ENCODE measurements at places on chromosomes 3 and 15. TPM values are rescaled to one million over a fixed set of nuclear protein-coding genes. Genes with fewer than 3 reads are reported as not detected.
A peak's percentile ranks its signal among the peaks of the same experiment; 100 is the strongest.

DNA sequence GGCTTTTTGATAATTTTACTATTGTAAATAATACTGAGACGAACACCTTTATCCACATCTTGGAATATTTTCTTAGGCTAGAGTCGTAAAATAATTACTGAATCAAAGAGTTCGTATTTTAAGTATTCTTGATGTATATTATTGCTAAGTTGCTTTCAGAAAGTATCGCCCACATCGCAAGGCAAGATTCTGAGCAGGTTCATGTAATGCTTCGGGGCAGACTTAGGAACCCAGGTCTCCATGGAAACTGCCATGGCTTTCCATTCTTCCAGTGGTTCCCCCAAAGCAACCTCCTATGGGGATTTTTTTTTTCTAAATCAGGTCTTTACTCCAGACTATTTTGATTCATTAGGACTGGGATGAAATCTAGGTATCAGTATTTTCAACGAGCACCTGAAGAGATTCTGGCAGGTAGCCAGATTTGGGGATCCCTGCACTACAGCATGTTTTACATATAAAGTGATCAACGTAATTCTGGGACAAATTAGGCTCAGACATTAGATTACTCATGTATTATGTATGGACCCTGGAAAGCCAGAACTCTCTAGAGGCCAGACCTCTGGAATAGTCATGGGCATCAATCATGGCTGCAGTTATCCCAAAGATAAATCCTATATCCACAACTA, 86.5 kb downstream of the B3GNT5 start:
- no peak overlapping the region for H3K4me3 ChIP-seq
- H3K4me1 ChIP-seq: no peaks in the 10 kb centered on the region
- H3K27ac ChIP-seq: no peak overlapping the region
- no peak for DNase-seq
- H3K27me3 ChIP-seq: no peaks in the 10 kb centered on the region

- no peaks in the 10 kb centered on the region for H3K27me3 ChIP-seq
- no peak for DNase-seq
- no peaks in the 10 kb centered on the region for H3K4me1 ChIP-seq
- H3K4me3 ChIP-seq: no peak overlapping the region
- H3K27ac ChIP-seq: no peak overlapping the region
- no peaks in the 10 kb centered on the region for H3K36me3 ChIP-seq
Observed at GRCh38 chr3:31086698-31087097, 192.2 kb upstream of the GADL1 start.

GRCh38 chr3:34218706-34219385, 420.4 kb downstream of the PDCD6IP start:
- no peak overlapping the region for H3K27ac ChIP-seq
- no peak for DNase-seq
- H3K36me3 ChIP-seq: no peaks in the 10 kb centered on the region
- H3K4me3 ChIP-seq: no peak overlapping the region

MAGEL2 gene
- 0.03 TPM for polyA plus RNA-seq

GRCh38 chr3:126152901-126153694, 27.3 kb downstream of the ALDH1L1 start:
- H3K27ac ChIP-seq: no peak overlapping the region
- no peaks in the 10 kb centered on the region for H3K36me3 ChIP-seq
- H3K4me1 ChIP-seq: no peaks in the 10 kb centered on the region
- DNase-seq: no peak
- H3K27me3 ChIP-seq: peaks cover 9% of the 10 kb centered on the region

DNA sequence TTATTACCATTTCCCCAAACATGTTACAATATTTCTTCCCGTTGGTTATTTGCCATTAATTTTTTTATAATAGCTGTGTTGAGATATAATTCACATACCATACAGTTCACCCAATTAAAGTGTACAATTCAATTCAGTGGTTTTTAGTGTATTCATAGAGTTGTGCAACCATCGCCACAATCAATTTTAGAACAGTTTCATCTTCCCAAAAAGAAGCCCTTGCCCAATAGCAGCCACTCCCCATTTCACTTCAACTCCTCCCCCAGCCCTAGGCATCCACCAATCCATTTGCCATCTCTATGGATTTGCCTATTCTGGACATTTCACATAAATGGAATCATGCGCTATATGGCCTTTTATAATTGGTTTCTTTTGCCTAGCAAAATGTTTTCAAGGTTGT, 225.1 kb downstream of the EPHB1 start:
- H3K4me1 ChIP-seq: no peaks in the 10 kb centered on the region
- H3K27me3 ChIP-seq: no peaks in the 10 kb centered on the region
- H3K27ac ChIP-seq: no peak overlapping the region

MTHFS gene
- 21.1 TPM for polyA plus RNA-seq

DNA sequence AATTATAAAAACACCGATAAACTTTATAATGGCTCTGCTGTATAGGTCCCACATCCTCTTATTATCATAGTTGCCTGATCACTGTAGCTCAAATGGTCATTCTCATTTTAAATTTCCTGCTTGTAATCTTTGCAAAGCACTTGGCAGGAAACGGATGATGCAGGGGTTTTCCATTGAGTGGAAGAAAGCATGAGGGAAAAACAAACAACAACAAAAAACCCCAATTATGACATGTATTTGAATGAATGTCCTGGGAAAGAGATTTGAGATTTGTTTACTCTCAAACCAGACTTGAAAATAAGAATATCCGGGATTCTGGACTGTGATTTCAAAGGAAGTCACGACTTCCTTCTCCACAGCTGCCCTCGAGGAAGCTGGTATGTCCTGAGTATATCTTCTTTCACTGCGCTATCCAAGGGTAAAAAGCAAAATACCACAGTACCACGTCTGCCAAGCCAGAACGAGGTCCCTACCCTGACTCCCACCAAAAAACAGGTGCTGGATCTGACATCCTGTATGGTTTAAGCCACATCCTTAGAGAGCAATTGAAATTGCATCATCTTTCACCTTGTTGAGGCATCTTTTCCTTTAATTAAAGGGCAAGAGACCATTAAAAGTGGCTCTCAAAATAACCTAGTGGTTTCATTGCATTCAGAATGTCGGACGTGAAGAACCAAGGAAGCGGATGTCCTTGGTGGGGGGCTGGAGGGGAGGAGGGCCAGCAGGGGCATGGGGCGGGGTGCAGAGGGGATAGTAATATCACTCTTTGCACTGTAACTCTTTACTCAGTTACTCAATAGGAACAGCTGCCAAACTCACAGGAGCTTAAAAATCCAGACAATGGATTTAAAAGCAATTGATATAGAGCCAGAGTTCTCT, 13.5 kb upstream of the TIPIN start:
- no peak for DNase-seq
- no peak overlapping the region for H3K27ac ChIP-seq
- no peak overlapping the region for H3K4me3 ChIP-seq
- no peaks in the 10 kb centered on the region for H3K4me1 ChIP-seq
- no peaks in the 10 kb centered on the region for H3K27me3 ChIP-seq

OSBPL10 gene
- 0.12 TPM for polyA plus RNA-seq

FILIP1L gene
- 26.8 TPM for polyA plus RNA-seq

GRCh38 chr3:110946810-110947209, 124.8 kb upstream of the NECTIN3 start:
- no peak overlapping the region for H3K27ac ChIP-seq
- H3K36me3 ChIP-seq: no peaks in the 10 kb centered on the region
- H3K4me3 ChIP-seq: no peak overlapping the region

RHCG gene
- polyA plus RNA-seq: not detected

DNA sequence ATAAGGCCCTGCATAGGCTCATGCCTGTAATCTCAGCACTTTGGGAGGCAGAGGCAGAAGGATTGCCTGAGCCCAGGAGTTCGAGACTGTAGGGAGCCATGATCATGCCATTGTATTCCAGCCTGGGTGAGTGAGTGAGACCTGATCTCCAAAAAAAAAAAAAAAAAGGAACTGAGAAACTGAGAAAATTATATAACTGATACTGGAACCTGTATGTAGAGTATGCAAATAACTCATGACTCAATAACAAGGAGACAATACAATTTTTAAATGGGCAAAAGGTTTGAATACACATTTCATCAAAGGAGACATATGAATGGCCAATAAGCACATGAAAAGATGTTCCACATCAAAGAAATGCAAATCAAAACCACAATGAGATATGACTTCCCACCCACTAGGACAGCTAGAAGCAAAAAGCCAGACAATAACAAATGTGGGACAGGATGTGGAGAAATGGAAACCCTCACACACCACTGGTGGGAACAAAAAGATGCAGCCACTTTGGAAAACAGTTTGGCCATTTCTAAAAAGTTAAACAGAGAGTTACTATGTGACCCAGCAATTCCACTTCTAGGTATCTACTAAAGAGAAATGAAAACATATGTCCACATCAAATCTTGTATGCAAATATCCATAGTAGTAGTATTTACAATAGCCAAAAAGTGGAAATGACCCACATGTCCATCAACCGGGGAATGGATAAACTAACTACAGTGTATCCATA, 70.7 kb downstream of the IQSEC1 start:
- H3K36me3 ChIP-seq: no peaks in the 10 kb centered on the region
- no peak for DNase-seq
- no peak overlapping the region for H3K27ac ChIP-seq
- H3K4me1 ChIP-seq: peaks cover 19% of the 10 kb centered on the region

ZDHHC23 gene
- polyA plus RNA-seq: 3.7 TPM

DNA sequence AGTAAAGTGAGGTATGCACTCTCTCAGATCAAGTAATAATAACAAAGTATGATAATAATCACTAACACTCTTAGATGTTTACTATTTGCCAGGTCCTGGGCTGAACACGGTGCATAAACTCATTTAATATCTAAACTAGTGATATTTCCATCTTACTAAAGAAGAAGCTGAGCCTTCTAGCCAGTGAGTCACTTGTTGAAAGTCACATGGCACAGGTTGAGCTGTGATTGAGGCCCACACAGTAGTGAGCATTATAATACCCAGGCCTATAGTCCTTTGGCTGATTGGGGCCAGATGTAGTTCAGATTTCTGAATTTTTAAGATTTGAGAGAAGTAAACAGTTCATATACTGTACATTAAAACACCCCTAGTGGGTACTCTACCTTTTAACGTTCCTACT, 93.2 kb upstream of the CCDC80 start:
- H3K4me1 ChIP-seq: no peaks in the 10 kb centered on the region
- no peaks in the 10 kb centered on the region for H3K27me3 ChIP-seq
- H3K36me3 ChIP-seq: no peaks in the 10 kb centered on the region
- no peak for DNase-seq
- no peak overlapping the region for H3K4me3 ChIP-seq
- no peak overlapping the region for H3K27ac ChIP-seq

- no peak overlapping the region for H3K4me3 ChIP-seq
- H3K4me1 ChIP-seq: no peaks in the 10 kb centered on the region
- no peaks in the 10 kb centered on the region for H3K27me3 ChIP-seq
- no peak for DNase-seq
- H3K27ac ChIP-seq: no peak overlapping the region
Observed at GRCh38 chr3:80391573-80391972, 623.8 kb upstream of the ROBO1 start.

DNA sequence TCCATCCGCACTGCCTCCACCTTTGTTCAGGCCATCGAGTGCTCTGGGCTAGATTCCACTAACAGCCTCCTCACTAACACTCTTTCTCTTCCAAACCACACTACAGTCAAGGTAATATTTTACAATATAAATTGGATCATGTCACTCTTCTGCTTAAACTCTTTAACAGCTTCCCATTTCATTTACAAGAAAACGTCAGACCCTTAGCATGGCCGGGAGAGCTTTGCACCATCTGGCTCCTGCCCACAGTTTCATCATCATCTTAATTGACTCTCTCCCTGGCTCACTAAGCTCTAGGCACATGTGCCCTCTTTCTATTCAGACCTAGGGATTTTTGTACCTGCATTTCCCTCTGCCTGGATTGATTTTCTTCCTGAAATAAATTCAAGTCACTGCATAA, 354.7 kb downstream of the FGF12 start:
- no peak overlapping the region for H3K27ac ChIP-seq
- no peaks in the 10 kb centered on the region for H3K27me3 ChIP-seq
- no peaks in the 10 kb centered on the region for H3K36me3 ChIP-seq
- H3K4me3 ChIP-seq: no peak overlapping the region
- DNase-seq: no peak

DNA sequence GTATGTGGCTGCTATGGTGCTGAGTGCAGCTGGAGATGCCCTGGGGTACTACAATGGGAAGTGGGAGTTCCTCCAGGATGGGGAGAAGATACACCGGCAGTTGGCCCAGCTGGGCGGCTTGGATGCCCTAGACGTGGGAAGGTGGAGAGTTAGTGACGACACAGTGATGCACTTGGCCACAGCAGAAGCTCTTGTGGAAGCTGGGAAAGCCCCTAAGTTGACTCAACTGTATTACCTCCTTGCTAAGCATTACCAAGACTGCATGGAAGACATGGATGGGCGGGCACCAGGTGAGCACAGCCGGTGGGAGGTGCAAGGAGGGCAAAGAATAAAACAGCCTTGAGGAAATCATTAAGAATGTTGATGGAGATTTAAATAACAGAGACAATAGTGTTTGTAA, 2.9 kb downstream of the ADPRH start:
- no peak overlapping the region for H3K27ac ChIP-seq
- no peak overlapping the region for H3K4me3 ChIP-seq
- no peaks in the 10 kb centered on the region for H3K27me3 ChIP-seq
- no peak for DNase-seq
- no peaks in the 10 kb centered on the region for H3K36me3 ChIP-seq

DNA sequence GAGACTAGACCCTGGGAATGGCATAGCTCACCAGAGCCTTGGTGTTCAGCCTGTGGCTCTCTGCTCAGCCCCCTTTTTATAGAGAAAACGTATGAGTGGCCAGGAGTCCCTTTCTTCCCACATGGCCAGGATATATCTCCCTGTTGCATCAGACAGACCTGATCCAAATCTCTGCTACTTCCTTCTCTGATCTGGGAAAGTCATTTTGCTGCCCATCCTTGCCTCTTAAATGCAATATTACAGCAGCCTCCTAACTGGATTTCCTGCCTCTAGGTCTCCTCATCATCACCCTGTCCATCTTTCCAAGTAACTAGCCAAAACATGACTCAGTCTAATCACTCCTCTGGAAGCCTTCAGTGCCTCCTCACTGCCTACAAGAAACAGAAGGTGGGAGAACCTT, 42.9 kb downstream of the CTDSPL start:
- no peaks in the 10 kb centered on the region for H3K27me3 ChIP-seq
- H3K27ac ChIP-seq: peak overlapping the region; percentile 76
- no peaks in the 10 kb centered on the region for H3K36me3 ChIP-seq
- H3K4me3 ChIP-seq: no peak overlapping the region
- peaks cover 26% of the 10 kb centered on the region for H3K4me1 ChIP-seq

GRCh38 chr3:98577178-98577895, 16.1 kb downstream of the CPOX start:
- no peaks in the 10 kb centered on the region for H3K27me3 ChIP-seq
- H3K4me3 ChIP-seq: no peak overlapping the region
- H3K27ac ChIP-seq: no peak overlapping the region
- H3K36me3 ChIP-seq: peaks cover 24% of the 10 kb centered on the region
- no peaks in the 10 kb centered on the region for H3K4me1 ChIP-seq
